A549 (cell line): ENCODE measurements at places on chromosomes 6 and 20. TPM values are rescaled to one million over a fixed set of nuclear protein-coding genes. Genes with fewer than 3 reads are reported as not detected.
A peak's percentile ranks its signal among the peaks of the same experiment; 100 is the strongest.

CYP21A2 gene
- polyA plus RNA-seq: not detected in 3 replicates

DNA sequence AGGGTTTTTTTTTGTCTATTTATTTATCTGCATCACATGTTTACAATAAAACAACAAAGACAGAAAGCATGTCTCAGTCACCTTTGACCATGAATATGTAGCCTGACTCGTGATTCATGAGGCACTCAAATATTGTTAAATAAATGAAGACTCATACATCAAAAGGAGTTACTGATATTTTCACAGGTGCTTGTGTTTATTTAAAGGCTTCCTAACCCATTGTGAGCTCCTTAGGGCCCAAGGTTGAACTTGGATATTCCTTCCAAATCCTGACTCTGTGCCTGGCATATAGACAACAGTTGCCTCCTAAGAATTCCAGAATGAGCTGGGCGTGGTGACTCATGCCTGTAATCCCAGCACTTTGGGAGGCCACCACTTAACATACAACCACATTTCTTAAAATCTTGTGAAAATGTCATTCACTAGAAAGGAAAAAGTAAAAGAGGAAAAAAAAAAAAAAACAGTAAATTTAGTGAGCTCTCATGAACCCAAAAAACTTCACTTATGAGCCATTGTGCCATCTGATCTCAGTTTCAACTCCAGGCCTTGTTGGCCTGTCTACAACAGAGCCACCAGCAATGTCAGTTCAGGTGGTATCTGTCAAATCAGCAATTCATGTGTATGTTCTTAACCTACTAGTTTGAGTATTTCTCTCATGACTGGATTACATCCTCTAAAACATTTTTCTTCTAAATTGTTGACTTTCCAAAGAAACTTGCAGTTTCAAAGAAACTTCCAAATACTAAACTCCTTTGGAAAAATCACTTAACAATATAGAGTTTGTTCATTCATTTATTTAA is 162.7 kb upstream of the MARCKS start:
- peak; percentile 18 for DNase-seq

GRCh38 chr6:159981403-159982245 is 12.7 kb downstream of the IGF2R start:
- DNase-seq: no peak

DNA sequence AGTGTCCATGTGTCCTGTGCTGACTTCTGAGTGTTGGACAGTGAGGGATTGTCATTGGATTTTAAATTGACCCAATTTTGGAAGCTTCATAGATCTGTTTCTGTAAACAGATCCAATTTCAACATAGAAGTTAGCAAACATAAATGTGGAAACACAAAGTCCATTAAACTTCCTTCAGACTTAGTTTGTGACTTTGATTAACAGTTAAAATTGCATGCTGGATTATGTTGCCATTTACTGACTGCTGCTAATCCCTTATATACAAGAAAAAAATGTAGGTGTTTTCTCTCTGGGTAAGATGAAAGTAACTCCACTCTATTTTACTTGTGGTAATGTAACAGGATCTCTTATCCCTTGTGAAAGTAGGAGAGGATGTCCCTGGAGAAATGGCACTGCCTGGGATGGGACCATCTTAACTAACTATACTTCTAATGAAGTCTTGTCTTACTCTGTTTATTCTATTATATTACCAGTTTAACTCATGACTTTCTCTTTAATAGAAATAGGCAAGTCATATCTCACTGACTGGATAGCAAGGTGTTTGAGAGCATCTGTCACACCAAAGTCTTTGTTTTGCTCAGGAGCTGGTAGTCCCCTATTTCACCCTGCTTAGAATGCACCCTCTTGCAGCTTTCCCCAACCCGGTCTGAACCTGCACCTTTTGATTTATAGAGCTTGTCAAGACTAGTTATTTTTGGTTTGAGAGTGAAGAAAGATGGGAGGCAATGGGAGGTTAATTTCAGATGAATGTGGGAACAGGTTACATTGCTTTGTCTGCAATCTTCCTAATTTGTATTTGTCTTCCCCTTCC is 7.2 kb downstream of the TPX2 start:
- DNase-seq: no peak

GRCh38 chr20:45021631-45022030 is 55.3 kb downstream of the STK4 start:
- no peak for DNase-seq

DNA sequence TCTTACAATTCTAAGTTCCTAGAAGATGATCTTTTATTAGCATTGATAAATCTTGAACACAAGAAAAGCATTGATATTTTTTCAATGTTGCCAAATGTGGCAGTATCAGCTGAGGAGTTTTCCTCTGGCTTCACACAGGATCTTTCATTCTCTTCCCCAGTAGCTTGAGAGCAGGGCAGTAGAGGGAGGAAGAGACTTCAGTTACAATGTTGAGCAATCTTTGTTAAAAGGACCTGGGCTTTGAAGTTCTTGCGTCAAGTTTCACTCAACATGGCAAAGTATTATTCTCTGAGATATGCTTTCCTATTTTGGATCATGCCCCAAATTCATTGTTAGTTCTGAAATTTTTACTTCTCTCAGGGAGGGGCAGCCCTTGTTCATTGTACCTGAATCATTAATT is 238.0 kb downstream of the COL12A1 start:
- DNase-seq: no peak

DNA sequence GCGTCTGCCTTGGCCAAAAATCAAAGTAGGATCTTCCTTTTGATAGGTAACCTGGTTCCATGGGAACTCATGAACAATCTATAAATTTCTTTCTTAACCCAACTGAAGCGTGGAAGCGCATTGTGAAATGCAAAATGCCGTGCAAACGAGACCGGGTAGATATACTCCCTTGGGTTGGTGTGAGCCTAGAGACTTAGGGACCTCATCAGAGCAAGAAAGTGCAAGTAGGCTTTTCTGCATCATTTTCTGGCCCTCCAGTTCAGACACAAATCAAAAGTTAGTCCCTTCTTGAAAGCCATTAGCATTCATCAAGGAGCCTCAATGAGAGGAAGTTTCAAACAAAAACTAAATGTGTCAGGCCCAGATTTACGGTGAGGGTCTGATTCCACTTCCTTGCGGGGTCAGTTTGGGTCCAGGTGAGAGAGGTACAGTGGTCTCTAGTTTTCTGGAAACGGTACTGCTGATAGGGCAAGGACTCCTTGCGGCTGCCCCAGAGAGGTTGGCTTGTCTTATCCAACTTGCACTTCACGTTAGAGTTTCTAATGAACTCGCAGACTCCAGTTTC is 5.3 kb upstream of the ZNF184 start:
- no peak for DNase-seq

DNA sequence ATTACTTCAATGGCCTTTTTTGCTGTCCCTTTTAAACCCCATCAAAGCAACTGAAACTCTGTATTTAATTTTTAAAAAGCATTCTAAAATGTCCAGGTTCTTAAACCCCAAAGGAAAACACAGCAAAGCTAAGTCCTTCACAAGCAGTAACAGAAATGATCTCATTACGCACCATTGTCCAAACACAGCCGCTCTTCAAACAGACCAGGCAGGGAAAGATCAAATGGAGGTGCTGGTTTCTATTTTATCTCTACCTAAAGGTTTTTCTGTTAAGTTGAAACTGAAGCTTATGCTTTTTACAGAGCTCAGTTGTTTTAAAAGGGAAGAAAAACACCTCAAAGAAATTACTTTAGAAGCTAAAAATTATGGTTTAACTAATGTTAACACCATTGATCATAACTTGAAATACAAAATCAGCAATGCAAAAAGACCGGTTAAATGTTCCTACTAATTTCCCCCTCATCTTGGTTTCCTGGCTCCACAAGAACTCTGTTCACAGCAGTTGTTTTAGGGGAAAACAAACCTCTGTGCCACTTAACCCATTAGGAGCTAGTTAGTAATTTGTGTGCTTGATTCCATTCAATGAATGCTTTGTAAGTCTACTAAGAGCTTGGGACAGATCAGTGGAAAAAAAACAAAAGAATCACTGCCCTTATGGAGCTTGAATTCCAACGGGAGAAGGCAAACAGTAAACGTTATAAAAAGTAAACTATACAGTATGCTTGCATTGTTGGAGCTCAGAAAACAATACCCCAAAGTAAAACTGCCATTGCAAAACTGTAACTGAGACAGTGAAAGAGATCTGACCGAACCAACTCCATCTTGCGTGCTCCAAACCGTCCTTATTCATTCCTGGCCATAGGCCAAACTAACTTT is 87.4 kb downstream of the CD24 start:
- DNase-seq: no peak

DNA sequence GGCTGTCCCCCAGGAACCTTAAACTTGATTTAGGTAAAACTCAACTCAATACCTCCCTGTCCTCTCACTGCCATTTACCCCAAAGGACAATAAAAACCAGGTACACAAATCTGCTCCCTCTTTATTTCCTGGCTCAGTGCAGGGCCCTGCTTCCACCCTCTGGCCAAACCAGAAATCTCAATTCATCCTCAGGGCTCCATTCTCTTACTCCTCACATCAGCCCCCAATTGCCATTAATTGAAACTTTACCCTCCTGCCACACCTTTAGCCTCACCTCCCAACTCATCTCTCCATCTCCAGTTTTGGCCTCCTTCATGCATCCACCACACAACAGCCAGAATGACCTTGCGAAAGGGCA is 10.5 kb downstream of the ZBTB2 start:
- DNase-seq: no peak

DNA sequence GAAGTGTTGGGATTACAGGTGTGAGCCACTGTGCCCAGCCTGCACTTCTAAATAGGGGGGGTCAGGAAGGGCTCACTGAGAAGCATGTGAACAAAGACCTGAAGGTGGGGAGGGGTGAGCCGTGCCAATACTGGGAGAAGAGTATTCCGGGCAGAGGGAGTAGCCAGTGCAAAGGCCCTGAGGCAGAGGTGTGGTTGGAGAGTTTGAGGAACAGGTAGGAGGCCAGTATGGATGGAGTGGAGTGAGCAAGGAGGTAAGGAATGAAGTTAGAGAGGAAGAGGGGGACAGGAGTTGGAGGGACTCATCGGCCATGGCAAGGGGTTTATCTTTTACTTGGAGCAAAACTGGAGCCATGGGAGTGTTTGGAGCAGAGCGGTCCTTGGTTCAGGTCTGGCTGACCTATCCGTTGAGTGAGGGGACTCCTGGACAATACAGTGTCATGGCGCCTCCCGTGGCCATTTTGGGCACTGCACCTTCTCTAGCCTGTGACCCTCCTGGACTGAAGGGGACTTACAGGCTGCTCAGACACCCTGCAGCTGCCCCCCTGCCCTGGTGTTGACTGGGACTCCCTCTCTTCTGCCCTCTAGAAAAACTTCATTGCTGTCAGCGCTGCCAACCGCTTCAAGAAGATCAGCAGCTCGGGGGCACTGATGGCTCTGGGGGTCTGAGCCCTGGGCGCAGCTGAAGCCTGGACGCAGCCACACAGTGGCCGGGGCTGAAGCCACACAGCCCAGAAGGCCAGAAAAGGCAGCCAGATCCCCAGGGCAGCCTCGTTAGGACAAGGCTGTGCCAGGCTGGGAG is 12.1 kb downstream of the FOXS1 start:
- DNase-seq: peak; percentile 90

GRCh38 chr6:31270788-31271640 is 878 bp downstream of the HLA-C start:
- peak; percentile 15 for DNase-seq

DNA sequence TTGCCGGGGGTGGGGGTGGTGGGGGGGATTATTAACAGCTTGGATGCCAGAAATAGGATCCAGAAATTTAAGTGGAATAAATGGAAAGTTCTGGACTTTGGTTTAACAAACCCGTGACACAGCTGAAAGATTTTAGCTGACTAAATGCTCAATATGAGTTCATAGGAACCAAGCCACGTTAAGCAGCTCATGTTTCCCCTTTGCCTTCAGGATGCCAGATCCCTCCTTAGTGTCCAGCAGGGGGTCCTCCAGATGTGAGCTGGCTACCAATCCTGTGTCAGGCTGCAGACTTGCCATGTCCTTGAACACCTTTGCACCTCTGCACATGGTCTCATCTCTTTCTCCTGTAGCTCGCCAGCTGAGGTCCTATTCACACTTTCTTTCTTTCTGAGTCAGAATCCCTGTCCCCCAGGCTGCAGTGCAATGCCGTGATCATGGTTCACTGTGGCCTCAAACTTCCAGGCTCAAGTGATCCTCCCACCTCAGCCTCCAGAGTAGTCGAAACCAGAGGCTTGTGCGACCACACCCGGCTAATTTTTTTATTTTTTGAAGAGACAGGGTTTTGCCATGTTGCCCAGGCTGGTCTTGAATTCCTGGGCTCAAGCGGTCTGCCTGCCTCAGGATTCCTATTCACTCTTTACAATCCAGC is 133.3 kb upstream of the ARMC2 start:
- DNase-seq: no peak

- DNase-seq: no peak
Observed at GRCh38 chr6:148513145-148514071, 170.8 kb downstream of the SASH1 start.

- DNase-seq: no peak
Observed at GRCh38 chr6:3088968-3089367, 20.7 kb downstream of the RIPK1 start.

DNA sequence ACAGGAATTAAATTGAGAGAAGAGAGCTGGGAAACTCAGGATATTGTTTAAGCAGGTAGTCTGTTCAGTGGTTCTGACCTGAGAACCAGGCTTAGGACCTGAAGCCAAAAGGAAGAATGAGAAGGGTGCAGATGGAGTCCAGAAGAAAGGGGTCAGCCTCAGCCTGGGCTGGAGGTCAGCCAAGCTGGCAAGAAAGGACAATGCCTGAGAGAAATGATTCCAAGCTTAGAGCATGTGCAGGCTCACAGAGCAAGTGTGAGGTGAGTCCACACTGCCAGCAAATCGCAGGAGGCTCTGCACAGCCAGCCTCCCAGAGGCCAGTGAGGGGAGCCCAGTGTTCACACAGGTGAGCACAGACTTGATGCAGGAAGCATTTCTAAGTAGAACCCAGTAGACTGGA is 47.3 kb downstream of the DAAM2 start:
- DNase-seq: no peak

GRCh38 chr6:107689951-107690642 is 134.0 kb downstream of the SCML4 start:
- DNase-seq: no peak

DNA sequence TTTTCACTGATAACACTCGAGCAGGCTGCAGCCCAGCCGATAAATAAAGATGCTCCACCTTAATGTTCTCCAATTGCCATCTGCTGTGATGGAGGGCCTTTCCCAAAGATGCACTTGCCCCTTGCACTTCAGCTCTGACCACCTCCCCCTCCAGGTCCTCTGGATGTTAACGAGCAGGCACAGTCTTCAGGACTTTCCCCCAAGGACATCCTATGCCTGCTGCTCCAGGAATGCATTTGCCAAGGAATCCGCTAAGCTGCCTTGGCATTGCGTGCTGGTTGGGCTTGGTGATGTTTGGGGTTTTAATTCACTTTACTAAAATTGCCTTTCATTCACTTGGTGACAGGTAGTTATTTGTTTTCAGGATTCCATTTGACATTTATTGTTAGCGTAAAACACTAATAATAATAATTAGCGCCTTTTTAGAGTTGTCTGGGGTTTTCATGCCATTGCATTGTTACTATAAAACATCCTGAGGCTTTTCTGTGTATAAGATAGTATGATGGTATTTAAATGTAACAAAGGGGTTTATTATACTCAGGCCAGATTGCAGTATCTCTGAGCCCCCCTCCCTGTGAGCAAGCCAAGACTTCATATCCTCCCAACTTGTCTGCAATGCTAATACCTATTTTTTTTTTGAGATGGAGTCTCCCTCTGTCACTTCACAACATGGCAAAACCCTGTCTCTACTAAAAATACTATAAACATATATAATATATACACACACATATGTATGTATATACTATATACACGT is 66.7 kb upstream of the TSHZ2 start:
- DNase-seq: no peak
